Activated CD8-positive, alpha-beta memory T cell treated with anti-CD3 and anti-CD28 coated beads, Interleukin-2, amount 10 ng/mL, durations not matched to agents 7 days and 5 days (primary cell): ENCODE measurements at places on chromosomes 2 and 18. TPM values are rescaled to one million over a fixed set of nuclear protein-coding genes. Genes with fewer than 3 reads are reported as not detected.

Gene SIX2
- not detected for total RNA-seq

GRCh38 chr18:28178720-28179119, 1.8 kb upstream of the CDH2 start:
- DNase-seq = no peak
- H3K4me3 ChIP-seq = no peak overlapping the region
- H3K27ac ChIP-seq = no peak overlapping the region

GRCh38 chr18:29171892-29172755, 995.2 kb upstream of the CDH2 start:
- H3K4me3 ChIP-seq = no peak overlapping the region
- H3K27ac ChIP-seq = no peak overlapping the region
- no peak for DNase-seq
- H3K4me1 ChIP-seq = no peaks in the 10 kb centered on the region
- H3K27me3 ChIP-seq = no peaks in the 10 kb centered on the region
- H3K36me3 ChIP-seq = no peaks in the 10 kb centered on the region

Gene IL36RN
- total RNA-seq = not detected
